A549 treated with RU486 at 1 μM for 4 hours (cell line): ENCODE measurements at places on chromosomes 4 and X. TPM values are rescaled to one million over a fixed set of nuclear protein-coding genes. Genes with fewer than 3 reads are reported as not detected.

The PDGFRA gene
- 0.34 to 0.66 TPM (median 0.61 TPM) in 5 replicates for total RNA-seq

The SLC25A4 gene
- 10.6 to 14.9 TPM (median 14.2 TPM) in 5 replicates for total RNA-seq

The ALPK1 gene
- 1.7 to 2.6 TPM (median 2.1 TPM) in 5 replicates for total RNA-seq

The RRH gene
- 0.06 TPM in 1 of 5 replicates, not detected in the others for total RNA-seq

The COL4A6 gene
- total RNA-seq = 11.5 to 15.5 TPM (median 15.0 TPM) in 5 replicates

The CLDN2 gene
- 7.6 to 9.9 TPM (median 8.4 TPM) in 5 replicates for total RNA-seq

The MBNL3 gene
- 0.30 TPM in 1 of 5 replicates, not detected in the others for total RNA-seq

The PCYT1B gene
- total RNA-seq = not detected in 5 replicates

The RPGR gene
- 5.5 to 12.2 TPM (median 11.6 TPM) in 5 replicates for total RNA-seq

The TSPAN7 gene
- 2.7 to 3.2 TPM (median 2.9 TPM) in 5 replicates for total RNA-seq
